T-helper 17 cell (primary cell): ENCODE measurements at places on chromosomes 1 and 21. TPM values are rescaled to one million over a fixed set of nuclear protein-coding genes. Genes with fewer than 3 reads are reported as not detected.

DNA sequence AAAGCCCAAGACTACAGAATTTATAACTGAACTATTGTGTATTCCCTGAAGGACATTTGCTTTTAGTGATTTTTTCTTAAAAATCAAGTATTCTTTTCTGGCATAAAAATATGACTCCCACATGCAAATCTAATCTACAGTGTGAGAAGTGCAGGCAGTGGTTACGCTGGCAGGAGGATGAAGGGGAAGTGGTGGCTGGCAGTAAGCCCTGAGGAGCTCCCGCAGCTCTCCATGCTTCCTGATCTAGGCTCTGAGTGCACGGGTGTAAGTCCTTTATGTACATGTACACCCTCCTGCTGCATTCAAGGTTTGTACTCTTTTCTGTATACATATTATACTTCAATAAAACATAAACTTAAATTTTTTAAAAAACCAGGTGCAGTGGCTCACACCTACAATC is 67.5 kb upstream of the PRDX6 start:
- no peak for DNase-seq
- peak overlapping the region; percentile 77 for H3K27ac ChIP-seq
- peaks cover 27% of the 10 kb centered on the region for H3K4me1 ChIP-seq
- H3K36me3 ChIP-seq, result peaks cover 3% of the 10 kb centered on the region
- no peak overlapping the region for H3K4me3 ChIP-seq

Gene AMY1B
- total RNA-seq, result not detected

GRCh38 chr1:155134880-155135414 is 705 bp upstream of the SLC50A1 start:
- peaks cover 38% of the 10 kb centered on the region for H3K4me1 ChIP-seq
- peak overlapping the region; percentile 99 for H3K27ac ChIP-seq
- no peak for DNase-seq
- peak overlapping the region; percentile 99 for H3K4me3 ChIP-seq

DNA sequence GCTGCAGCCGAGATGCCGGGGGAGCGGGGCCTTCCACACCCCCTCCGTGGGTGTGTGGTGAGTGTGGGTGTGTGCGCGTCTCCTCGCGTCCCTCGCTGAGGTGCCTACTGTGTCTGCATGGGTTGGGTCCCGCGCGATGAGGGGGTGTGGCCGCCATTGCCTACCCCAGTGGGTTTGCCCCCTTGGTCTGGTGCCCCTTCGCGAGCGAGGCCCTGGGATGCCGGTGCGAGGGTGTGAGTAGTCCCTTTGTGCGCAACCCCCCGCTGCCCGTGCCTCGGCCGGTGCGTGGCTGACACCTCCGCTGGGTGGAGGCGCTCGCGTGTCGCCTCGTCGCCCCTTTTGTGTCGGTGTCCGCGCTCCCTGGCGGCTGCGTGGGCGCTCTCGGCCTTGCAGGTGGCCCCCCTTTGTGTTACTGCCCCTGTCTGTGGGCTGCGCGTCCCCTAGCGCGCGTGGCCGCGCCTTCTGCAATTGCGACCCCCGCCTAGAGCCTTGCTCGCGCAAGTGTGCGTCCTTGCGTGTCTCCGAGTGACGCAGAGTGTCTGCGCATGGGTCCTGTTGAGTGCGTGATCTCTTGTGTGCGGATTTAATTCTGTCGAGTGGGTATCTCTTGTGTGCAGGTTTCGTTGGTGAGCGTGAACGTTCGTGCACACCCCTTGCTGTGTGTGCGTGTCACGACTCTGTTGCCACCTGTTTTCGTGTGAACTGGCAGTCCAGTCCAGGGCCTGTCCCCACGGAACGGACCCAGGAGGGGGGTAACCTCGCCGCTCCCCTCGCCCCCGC is 553 bp downstream of the TTC3 start:
- H3K27me3 ChIP-seq, result no peaks in the 10 kb centered on the region
- peaks cover 34% of the 10 kb centered on the region for H3K4me1 ChIP-seq
- H3K27ac ChIP-seq, result peak overlapping the region; percentile 97
- peak overlapping the region; percentile 96 for H3K4me3 ChIP-seq
- peaks cover 5% of the 10 kb centered on the region for H3K36me3 ChIP-seq

Gene GBP4
- total RNA-seq, result 34.1 TPM

DNA sequence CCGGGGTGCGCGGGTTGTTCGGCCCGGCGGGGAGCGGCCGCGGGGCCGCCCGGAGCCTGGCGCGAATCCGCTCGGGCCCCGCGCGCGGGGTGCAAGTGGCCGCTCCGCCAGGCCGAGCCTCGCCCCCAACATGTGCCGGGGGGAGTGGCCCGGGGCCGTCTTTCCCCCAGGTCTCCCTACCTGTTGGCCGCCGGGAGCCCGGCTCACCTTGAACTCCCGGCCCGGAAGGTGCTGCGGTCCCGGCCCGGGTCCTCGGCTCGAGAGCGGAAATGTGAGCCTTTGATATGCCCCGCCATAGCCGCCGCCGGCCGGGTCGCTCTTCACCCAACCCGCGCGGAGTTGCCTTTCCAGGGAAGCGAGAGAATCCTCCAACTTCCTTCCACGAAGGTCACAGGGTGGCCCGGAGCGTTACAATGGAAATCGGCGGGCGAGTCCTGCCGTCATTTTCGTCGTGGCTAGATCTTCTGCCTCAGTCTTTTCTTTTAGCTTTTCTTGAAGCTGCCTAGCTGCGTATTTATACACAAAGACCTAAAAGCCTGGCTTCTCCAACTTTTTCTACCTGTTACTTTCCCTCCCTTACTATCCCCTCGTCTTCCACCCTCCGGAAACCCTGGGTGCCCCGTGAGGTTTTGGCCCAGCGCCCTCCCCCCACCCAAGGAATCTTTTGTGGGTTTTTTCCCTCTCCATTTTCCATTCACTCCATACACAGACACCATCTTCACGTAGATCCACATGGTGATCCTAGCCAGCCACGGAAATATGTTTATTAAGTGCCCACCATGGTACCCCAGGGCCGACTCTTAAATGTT is 867 bp downstream of the PTGFRN start:
- H3K36me3 ChIP-seq, result no peaks in the 10 kb centered on the region
- DNase-seq, result peak; percentile 39
- H3K4me1 ChIP-seq, result peaks cover 7% of the 10 kb centered on the region
- H3K4me3 ChIP-seq, result no peak overlapping the region
- no peaks in the 10 kb centered on the region for H3K27me3 ChIP-seq

Gene GSTM2
- total RNA-seq, result 117 TPM

GRCh38 chr1:53037159-53037558 is 24.9 kb upstream of the PODN start:
- DNase-seq, result no peak
- H3K4me3 ChIP-seq, result no peak overlapping the region
- no peak overlapping the region for H3K27ac ChIP-seq
- peaks cover 24% of the 10 kb centered on the region for H3K4me1 ChIP-seq
- H3K27me3 ChIP-seq, result no peaks in the 10 kb centered on the region

Gene CFAP126
- total RNA-seq, result not detected

- no peak overlapping the region for H3K27ac ChIP-seq
- H3K27me3 ChIP-seq, result no peaks in the 10 kb centered on the region
- H3K36me3 ChIP-seq, result peaks cover 4% of the 10 kb centered on the region
- DNase-seq, result no peak
- no peak overlapping the region for H3K4me3 ChIP-seq
Measured at GRCh38 chr1:22457345-22457744, 5.7 kb downstream of the ZBTB40 start.

- no peak for DNase-seq
- peaks cover 9% of the 10 kb centered on the region for H3K4me1 ChIP-seq
- no peaks in the 10 kb centered on the region for H3K36me3 ChIP-seq
- H3K27ac ChIP-seq, result peak overlapping the region; percentile 53
- no peak overlapping the region for H3K4me3 ChIP-seq
- H3K27me3 ChIP-seq, result peaks cover 8% of the 10 kb centered on the region
Measured at GRCh38 chr1:21914880-21915640, 22.1 kb downstream of the HSPG2 start.

- DNase-seq, result no peak
- H3K27me3 ChIP-seq, result no peaks in the 10 kb centered on the region
- H3K4me3 ChIP-seq, result no peak overlapping the region
Measured at GRCh38 chr1:54329312-54330003, 76.7 kb downstream of the SSBP3 start.

Gene IGSF5
- total RNA-seq, result not detected

Gene LIN28A
- not detected for total RNA-seq

GRCh38 chr1:226736908-226737818 is 1.9 kb downstream of the ITPKB start:
- H3K36me3 ChIP-seq, result peaks cover 11% of the 10 kb centered on the region
- H3K4me3 ChIP-seq, result peak overlapping the region; percentile 96
- peaks cover 35% of the 10 kb centered on the region for H3K4me1 ChIP-seq
- peak overlapping the region; percentile 97 for H3K27ac ChIP-seq

Gene FAM89A
- 1.8 TPM for total RNA-seq

DNA sequence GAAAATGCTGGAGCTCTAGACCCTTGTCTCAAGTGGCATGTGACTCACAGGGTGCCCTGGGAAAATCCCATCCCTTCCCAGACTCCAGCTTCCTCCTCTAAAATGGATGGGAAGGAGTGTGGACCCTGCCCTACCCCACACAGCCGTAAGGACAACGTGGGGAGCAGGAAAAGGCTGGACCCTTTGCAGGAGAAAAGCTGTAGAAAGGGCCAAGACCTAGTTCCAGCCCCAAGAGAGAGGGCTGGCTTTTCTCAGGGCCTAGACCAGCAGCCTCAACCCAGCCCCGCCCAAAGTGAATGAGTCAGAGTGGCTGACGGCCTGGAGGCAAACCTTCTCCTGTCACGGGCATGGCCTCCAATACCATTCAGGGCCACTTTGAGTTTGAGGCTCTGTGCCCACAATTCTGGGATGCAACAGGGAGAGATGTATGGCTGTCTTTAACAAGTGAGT is 1.1 kb downstream of the LAMB3 start:
- peak; percentile 28 for DNase-seq
- no peaks in the 10 kb centered on the region for H3K27me3 ChIP-seq
- H3K36me3 ChIP-seq, result no peaks in the 10 kb centered on the region
- H3K27ac ChIP-seq, result peak overlapping the region; percentile 77

Gene FCN3
- total RNA-seq, result not detected

Gene SV2A
- 4.7 TPM for total RNA-seq

GRCh38 chr1:12196641-12197482 is 30.1 kb downstream of the TNFRSF1B start:
- no peak overlapping the region for H3K4me3 ChIP-seq
- H3K27ac ChIP-seq, result peak overlapping the region; percentile 53
- H3K27me3 ChIP-seq, result no peaks in the 10 kb centered on the region
- no peaks in the 10 kb centered on the region for H3K36me3 ChIP-seq

Gene TMEM81
- total RNA-seq, result 1.7 TPM

- DNase-seq, result no peak
- H3K27ac ChIP-seq, result no peak overlapping the region
- no peak overlapping the region for H3K4me3 ChIP-seq
Measured at GRCh38 chr1:84101204-84101603, 42.9 kb upstream of the PRKACB start.

Gene ATF3
- total RNA-seq, result 53.0 TPM

DNA sequence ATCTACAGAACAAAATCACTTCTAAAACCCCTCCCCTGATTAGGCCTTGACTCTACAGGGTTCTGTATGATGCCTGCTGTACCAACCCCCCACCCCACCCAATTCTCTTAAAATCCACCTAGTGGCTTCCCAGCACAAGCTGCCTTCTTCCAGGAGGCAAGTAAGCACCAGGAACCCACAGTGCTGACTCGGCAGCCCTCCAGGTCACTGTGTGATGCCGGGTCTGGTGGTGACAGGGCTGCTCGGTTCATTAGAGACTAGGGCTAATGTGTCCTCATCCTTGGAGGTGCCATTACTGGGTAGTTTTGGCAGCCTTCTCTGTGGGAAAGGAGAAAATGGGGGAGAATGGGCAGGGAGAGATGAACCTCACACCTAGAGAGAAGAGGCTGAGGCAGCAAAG is 363.5 kb downstream of the PTPRU start:
- H3K36me3 ChIP-seq, result peaks cover 2% of the 10 kb centered on the region
- H3K27ac ChIP-seq, result no peak overlapping the region
- no peak for DNase-seq
- no peak overlapping the region for H3K4me3 ChIP-seq
- no peaks in the 10 kb centered on the region for H3K4me1 ChIP-seq
- peaks cover 57% of the 10 kb centered on the region for H3K27me3 ChIP-seq

- H3K27ac ChIP-seq, result no peak overlapping the region
- H3K27me3 ChIP-seq, result peaks cover 53% of the 10 kb centered on the region
- H3K36me3 ChIP-seq, result peaks cover 2% of the 10 kb centered on the region
- no peak for DNase-seq
- H3K4me1 ChIP-seq, result no peaks in the 10 kb centered on the region
Measured at GRCh38 chr1:205041001-205041715, 1.9 kb upstream of the CNTN2 start.

DNA sequence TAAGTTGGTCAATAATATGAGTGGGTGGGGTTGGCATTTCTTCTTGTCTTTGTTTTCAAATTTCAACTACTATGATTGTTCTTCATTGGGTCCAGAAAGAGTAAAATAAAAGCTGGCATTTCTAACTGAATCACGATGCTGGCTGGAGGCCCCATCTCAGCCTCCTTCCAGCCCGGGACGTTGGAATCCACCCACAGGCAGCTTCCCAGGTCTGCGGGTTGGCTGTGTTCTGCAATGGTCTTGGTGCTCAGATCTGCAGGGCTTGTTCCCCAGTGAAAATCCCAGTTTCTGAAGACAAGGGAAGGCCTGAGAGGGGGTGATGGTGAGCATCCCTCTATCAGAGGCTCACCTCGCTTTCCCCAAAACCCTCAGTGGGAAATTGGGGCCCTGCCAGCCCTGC is 54.7 kb upstream of the ARHGEF16 start:
- DNase-seq, result no peak
- H3K27me3 ChIP-seq, result peaks cover 33% of the 10 kb centered on the region
- H3K27ac ChIP-seq, result no peak overlapping the region

Gene SUMO3
- 62.1 TPM for total RNA-seq

GRCh38 chr1:80170811-80171485 is 1164.4 kb upstream of the ADGRL4 start:
- no peaks in the 10 kb centered on the region for H3K27me3 ChIP-seq
- H3K4me3 ChIP-seq, result no peak overlapping the region
- H3K4me1 ChIP-seq, result no peaks in the 10 kb centered on the region
- H3K27ac ChIP-seq, result no peak overlapping the region

DNA sequence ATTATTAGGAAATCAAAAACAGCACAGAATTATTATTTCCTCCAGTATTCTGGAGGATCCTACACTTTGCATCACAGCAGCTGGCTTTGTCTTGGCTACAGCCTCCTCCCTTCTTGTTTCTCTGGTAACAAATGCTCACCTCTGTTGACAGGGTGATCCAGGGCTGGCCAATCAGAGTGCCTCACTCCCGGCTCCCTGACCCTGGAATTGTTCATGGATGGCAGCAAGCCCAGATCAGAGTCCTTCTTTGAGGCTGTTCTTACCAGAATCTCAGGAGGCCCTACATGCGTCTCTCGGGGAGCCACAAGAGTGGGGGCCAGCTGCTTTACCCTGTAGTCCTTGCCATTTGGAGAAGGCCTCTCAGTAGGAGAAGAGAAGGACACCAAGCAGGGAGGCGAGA is 48.4 kb upstream of the IGSF5 start:
- H3K27me3 ChIP-seq, result no peaks in the 10 kb centered on the region
- no peak overlapping the region for H3K4me3 ChIP-seq

Gene TMEM222
- 24.8 TPM for total RNA-seq

DNA sequence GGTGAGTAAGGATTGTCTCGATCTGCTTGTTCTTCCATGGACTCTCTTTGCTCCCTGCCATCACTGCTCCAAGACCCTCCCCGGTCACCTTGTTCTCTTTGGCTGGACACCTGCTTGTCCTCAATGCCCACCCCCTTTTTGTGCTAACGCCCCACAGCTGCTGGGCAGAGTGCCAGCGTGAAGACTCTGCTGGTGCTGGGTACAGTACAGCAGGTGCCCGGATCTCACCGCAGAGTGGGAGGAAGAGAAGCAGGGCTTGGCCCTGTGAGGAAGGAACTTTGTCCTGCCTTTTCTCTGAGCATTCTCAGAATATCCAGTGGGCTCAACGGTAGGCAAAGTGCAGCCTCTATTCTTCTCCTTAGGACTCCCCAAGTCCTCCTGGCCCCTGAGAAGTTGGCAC is 90.1 kb downstream of the PLXNA2 start:
- H3K36me3 ChIP-seq, result peaks cover 3% of the 10 kb centered on the region
- peaks cover 2% of the 10 kb centered on the region for H3K4me1 ChIP-seq
- DNase-seq, result no peak

Gene HEYL
- total RNA-seq, result 0.10 TPM

Gene ANXA9
- total RNA-seq, result not detected

Gene DENND2C
- 1.1 TPM for total RNA-seq
